A549 treated with RU486 at 1 μM for 4 hours (cell line): ENCODE measurements at places on chromosomes 16 and 17. TPM values are rescaled to one million over a fixed set of nuclear protein-coding genes. Genes with fewer than 3 reads are reported as not detected.

The AOC3 gene
- 0.82 to 1.6 TPM (median 1.1 TPM) in 5 replicates for total RNA-seq

The TP53TG3 gene
- 0.42 to 0.82 TPM (median 0.45 TPM) in 3 of 5 replicates, not detected in the others for total RNA-seq

The CHST6 gene
- 0.10 to 0.32 TPM (median 0.14 TPM) in 5 replicates for total RNA-seq

The TBX4 gene
- total RNA-seq: 0.06 to 0.14 TPM (median 0.11 TPM) in 4 of 5 replicates, not detected in the other

The PTGES3L gene
- total RNA-seq: 0.70 to 1.6 TPM (median 1.1 TPM) in 5 replicates

The KRTAP3-1 gene
- total RNA-seq: not detected in 5 replicates

The SYCE1L gene
- 4.4 to 9.1 TPM (median 7.9 TPM) in 5 replicates for total RNA-seq

The SOX9 gene
- 6.5 to 12.1 TPM (median 11.2 TPM) in 5 replicates for total RNA-seq

The PIPOX gene
- 0.19 to 0.35 TPM (median 0.24 TPM) in 4 of 5 replicates, not detected in the other for total RNA-seq

The RCVRN gene
- not detected in 5 replicates for total RNA-seq

The TMEM97 gene
- 48.1 to 56.0 TPM (median 51.1 TPM) in 5 replicates for total RNA-seq

The HSD3B7 gene
- total RNA-seq: 11.4 to 17.0 TPM (median 13.8 TPM) in 5 replicates
